Effector memory CD4-positive, alpha-beta T cell (primary cell): ENCODE measurements at places on chromosomes 13 and 19.

- no peak for DNase-seq
These were observed 11.4 kb upstream of the SEMA6B start for GRCh38 chr19:4570916-4571304.

DNA sequence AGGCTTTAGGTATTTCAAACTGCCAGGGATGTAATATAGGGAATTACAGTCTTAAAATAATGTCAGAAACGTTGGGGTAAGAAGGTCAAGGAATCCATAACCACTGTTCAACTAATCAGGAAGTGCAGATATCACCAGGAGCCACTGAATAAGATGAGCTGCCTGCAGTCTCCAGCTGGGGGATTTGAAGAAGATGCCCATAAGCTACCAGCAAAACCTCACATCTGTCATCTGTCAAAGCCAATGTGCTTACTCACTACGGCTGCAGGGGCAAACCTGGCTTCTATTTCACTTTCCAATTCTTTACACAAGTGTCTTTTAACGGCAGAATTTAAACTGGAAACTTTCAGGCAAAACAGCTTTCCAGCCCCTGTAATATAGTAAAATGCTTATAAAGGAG is 1410.1 kb upstream of the ATXN8OS start:
- DNase-seq = no peak

- no peak for DNase-seq
These were observed 3.6 kb upstream of the FAM124A start for GRCh38 chr13:51218626-51219025.

DNA sequence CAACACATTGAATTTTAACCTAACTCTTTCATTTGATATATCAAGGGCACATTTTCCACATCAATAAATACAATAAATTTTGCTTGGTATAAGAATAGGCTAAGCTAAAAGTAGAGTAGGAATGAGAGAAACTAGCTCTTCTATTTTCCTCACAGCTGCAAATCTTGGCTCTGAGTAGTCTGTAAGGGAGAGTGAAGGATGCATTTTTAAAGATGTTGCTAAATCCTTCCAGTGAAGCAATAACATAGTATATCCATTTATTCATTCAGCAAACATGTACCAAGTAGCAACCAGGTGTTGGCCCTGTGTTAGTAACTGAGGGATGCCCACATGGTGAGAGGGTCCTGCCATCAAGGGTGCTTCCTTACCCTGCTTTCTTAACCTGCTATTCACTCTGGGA is 799.9 kb downstream of the PCDH9 start:
- DNase-seq = no peak

DNA sequence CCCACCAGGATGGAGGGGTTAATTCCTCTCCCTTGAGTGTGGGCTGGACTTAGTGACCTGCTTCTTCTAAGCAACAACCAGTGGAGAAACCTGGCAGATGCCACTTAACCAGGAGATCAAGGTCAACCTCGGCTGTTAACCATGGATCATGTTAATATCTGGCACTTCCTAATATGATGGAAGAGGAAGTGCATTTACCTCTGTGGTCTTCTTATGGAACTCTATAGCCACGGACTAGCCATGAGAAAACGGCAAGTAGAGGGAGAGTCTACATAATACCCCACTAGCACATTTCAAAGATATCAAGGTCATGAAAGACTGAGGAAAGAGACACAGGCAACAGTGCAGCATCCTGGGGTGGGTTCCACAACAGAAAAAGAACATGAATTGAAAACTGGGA is 31.4 kb downstream of the MLLT1 start:
- no peak for DNase-seq

DNA sequence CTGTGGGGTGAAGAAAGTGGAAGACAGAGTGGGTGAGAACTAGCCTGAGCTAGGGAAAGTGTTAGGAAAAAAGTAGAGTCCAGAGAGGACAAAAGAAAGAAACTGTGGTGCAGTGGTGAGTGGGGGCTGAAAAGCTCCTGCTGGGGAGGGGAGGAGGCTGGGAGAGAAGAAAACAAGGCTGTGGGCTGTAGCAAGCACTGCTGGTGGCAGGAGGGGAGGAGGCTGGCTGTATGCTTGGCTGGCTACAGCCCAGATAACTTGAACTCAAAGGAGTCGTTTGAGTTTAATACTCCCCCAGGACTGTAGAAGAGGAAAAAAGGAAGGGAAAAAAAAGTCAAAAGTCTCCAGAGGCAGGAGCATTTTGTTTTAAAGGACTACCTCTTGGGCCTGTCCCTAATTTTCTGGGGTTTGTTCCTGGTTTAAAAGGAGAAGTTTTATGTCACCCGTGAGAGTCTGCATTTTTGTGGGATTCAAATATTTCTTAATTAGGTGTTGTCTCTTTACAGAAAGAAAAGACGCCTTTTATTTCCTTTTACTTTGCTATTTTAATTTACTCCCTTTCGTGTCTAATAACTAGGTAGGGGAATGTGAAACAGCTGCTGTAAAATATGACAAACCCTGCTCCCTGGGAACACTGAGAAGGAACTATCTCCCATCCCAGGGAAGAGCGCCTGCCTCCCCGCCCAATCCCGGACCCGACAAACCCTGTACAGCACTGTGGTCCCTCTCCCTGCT is 21.7 kb downstream of the ZIC5 start:
- DNase-seq = no peak

DNA sequence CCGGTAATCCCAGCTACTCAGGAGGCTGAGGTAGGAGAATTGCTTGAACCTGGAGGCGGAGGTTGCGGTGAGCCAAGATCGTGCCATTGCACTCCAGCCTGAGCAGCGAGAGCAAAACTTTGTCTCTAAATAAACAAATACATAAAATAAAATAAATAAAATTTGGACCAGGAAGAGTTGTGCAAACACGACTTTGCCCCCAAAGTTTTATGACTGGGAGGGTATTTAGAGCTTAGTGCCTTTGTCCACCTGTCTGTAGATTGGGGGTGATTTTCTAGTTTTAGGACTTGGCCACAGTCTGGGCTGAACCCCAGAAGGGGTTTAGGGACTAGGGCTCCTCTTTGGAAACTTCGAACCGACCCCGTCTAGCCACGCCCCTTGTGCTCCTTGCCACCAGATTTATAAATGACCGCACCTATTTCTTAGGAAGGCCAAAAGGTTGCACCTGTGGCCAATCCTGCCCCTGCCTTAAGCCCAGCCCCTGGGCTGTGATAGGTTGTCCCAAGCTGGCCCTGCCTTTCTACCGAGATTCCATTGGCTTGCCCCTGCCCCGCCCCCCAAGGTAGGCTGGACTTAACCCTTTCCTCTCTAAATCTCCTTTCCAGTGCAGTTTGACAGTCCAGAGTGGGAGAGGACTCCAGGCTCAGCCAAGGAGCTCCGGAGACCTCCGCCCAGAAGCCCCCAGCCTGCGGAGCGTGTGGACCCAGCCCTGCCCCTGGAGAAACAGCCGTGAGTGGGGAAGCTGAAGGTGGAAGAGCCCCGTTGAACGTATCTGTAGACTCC is 5.3 kb downstream of the SHD start:
- no peak for DNase-seq

- DNase-seq = no peak
These were observed 127.7 kb downstream of the FRY start for GRCh38 chr13:32159137-32159869.

GRCh38 chr19:39352381-39353255 is 10.4 kb downstream of the SAMD4B start:
- no peak for DNase-seq

DNA sequence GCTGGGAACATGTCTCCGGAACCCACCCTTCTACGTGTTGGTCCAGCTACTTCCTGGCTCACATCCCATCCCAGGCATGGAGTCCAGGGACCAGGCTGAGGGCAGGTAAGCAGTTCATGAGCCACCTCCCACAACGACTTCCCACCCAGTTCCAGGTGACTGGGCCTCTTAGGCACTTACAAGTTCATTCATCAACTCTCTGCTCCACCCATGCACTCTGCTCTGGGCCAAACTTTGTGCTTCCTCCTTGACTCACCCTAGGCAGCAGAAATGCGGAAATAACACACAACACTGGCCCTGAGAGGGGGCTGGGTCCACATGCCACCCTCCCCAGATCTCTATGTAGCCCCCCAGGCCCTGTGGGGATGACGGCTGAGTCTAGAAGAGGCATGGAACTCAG is 20.5 kb downstream of the IQCN start:
- no peak for DNase-seq

DNA sequence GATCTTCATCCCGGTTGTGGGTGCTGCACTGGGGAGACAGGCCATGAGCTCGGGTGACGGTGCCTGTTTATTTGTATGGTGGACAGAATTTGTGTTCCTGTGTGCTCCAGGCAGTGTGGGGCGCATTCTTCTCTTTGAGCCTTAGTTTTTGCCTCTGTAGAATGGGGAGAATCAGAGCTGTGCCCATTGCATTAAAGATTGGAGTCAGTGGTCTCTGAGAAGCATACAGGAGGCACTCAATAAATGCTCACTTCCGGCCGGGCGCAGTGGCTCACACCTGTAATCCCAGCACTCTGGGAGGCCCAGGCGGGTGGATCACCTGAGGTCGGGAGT is 23.0 kb downstream of the NFIC start:
- no peak for DNase-seq

GRCh38 chr19:5536337-5536894 is 31.3 kb downstream of the TINCR start:
- DNase-seq = no peak

GRCh38 chr19:44824761-44825160 is 15.9 kb downstream of the BCAM start:
- no peak for DNase-seq

- no peak for DNase-seq
These were observed 106.6 kb downstream of the COL4A2 start for GRCh38 chr13:110413676-110414040.

DNA sequence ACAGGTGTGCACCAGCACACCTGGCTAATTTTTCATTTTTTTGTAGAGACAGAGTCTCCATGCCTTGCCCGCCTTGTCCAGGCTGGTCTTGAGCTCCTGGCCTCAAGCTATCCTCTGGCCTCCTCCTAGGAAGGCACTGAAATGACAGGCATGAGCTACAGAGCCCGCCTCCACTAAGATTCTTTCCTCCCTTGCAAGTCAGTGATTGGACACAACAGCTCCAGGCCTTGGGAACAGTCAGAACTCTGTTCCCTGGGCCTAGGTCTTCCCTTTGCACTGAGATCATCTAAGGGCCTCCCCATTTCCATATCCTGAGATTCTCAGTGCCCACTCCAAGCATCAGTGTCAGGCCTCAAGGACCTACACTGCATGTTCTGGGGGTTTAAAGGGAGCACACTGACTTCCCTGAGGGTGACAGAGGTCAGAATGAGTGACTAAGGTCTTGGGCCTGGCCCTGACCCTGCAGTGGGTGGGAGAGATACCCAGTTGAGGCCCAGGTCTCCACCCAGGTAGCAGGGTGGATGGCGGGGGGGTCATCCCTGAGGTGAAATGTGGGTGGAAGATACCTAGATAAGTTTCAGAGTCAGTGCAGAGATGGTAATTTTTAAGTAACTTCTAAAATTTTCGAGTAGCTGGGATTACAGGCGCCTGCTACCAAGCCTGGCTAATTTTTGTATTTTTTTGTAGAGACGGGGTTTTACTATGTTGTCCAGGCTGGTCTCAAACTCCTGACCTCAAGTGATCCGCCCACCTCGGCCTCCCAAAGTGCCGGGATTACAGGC is 17.3 kb upstream of the ERCC1 start:
- no peak for DNase-seq

DNA sequence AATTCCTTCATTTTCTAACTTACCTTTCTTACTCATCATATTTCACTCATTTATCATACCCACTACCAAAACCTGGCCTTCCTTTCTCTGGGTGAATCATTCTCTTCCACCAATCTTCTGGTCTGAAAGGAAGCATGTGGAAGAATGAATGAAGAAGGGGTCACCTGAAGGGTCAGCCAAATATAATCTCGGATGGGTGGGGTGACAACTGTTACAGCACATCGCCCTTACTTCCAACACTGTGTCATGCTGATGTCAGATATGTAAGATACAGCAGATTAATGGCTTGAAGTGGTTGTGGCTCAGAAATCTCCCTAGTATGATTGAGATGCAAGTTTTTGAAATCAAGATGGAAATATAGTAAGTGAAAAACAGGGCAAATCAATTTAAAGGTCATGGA is 401.7 kb upstream of the HTR2A start:
- DNase-seq = no peak

GRCh38 chr19:55383279-55384130 is 587 bp downstream of the TMEM238 start:
- DNase-seq = no peak

DNA sequence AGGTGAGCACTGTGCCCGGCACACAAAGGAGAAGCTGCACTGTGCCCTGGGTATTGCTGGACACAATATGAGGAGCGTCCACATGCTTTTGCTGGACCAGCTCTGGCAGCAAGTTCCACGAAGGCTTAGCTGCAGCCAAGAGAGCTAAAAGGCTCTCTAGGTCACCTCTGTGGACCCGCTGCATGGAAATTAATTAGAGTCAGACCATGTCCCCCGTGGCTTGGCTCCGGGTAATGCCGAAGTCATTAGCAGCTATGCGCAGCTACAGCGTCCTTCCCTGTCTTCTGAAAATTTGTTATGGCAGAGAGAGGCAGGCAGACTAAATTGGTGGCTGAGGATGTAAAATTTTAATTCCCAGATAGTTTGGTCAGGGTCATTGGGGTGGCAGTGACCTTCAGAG is 271.5 kb downstream of the SLC7A1 start:
- DNase-seq = no peak

- DNase-seq = no peak
These were observed 12.1 kb downstream of the SOX1 start for GRCh38 chr13:112078879-112079531.

GRCh38 chr13:89401264-89401675 is 1730.1 kb downstream of the SLITRK5 start:
- no peak for DNase-seq

DNA sequence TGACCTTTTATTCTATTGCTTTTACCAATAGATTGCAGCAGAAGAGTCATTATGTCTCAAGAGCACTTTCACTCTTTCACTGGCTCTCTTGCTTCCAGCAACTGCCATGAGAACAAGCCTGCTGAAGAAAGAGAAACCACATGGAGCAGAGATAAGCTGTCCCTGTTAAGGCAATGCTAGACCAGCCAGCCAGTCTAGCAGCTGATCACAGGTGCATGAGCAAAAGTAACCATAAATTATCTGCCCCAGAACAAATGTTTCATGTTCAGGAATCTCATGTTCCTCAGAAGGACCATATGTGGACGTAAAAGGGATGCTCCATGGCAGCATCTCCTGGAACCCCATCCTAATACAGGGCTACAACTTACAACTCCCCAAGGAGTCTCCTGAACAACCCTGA is 20.4 kb upstream of the DCLK1 start:
- DNase-seq = no peak

GRCh38 chr13:94182185-94182761 is 297.2 kb downstream of the DCT start:
- DNase-seq = no peak
